ENCODE measurements at places on chromosomes 2 and 18.

GRCh38 chr2:26009567-26009963 lies 24.3 kb upstream of the RAB10 start:
- no peak for DNase-seq

DNA sequence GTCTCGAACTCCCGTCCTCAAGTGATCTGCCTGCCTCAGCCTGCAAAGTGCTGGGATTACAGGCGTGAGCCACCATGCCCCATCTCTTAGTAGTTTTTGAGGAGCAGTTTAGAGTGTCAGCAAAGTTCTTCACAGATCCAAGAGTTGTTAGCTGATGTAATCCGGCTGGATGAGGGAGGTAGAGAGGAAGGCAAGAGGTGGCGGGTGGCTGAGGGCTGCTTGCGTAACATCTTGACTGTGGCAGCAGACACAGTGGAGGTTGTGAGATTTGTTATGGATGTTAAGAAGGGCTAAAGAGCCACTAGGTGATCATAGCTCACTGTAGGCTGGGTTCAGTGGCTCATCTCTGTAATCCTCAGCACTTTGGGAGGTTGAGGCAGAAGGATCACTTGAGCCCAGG lies 19.5 kb upstream of the FAM136A start:
- no peak for DNase-seq

DNA sequence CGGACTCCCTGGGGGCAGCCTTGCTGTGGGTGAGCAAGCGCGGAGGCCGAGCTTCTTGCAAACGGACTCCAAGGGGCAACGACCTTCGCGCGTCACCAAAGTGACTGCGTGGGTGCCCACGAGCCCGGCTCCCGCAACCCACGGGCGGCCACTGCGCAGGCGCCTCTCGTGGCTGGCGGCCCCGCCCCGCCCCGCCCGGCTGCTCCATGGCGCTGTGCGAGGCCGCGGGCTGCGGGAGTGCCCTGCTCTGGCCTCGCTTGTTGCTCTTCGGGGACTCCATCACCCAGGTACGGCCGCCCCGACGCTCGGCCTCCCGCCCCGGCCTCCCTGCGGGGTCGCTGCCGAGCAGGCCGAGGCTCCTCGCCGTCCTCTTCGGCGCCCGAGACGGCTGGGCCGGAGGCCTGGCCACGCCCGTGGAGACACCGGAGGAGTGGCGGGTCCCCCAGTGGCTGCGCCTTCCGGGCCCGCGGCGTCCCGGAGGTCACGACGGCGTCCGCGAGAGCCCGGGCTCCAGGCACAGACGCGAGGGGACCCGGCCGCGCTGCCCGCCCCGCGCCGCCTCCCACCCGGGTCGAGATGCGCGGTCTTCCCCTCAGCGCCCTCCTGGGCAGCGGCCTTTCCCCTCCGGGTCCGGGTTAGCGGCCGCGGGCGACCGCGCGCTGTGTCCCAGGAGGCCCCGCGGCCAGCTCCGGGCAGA lies at the start of gene IAH1:
Gene IAH1, plus strand, starts transcription at position 191 of the 697 bp plus-strand sequence. Its CDS starts 16 bp downstream, at position 207.
- DNase-seq: peak; percentile 60

DNA sequence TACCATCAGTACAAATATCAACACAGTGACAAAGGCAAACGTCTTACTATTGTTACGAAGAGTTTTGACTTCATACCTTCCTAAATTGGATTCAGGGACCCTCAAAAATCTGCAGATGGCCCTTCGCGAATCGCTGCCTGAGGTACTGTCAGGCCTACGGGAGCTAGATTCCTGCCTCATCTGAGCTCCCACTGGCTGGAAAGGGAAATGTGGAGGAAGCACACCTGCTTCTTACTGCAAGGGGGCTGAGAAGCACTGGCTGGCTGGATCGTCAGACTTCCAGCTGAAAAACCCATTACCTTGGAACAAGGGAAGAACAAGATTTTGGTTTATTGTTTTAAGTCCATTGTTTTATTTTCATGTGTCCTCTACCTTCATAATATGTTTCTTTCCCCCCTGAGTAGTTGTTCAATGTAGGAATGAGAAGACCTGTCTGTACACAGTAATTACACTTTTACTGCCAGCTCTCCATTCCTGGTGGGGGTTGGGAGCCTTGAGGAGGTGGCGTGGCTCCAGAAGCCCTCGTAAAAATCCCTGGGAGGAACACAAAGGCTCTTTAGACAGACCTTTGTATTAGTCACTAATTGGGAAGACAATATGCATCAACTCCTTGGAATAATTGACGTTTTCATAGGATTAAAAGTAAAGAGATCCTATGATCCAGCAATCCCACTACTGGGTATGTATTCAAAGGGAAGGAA lies 124.1 kb upstream of the NOSTRIN start:
- no peak for DNase-seq

DNA sequence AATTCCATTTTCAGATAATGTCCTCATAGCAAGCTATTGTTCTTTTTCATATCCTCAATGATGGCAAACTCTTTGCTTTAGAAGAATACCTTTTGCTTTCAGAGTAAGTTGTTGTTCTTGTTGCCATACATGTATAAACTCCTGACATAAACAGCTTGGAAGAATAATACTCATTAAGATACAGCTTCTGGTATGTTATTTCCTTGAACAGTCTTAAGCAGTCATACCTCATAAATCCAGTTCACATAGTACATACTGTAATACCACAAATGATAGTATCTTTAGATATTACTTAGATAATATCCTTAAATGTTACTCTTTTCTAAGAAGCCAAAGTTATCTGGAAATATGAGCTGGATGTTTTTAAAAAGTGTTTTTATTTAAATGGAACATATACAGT lies 23.2 kb downstream of the METTL8 start:
- DNase-seq: no peak

Data from T-cell (primary cell).